A549 treated with Mapracorat at 1 μM for 4 hours (cell line): ENCODE measurements at places on chromosomes 11 and 22. TPM values are rescaled to one million over a fixed set of nuclear protein-coding genes. Genes with fewer than 3 reads are reported as not detected.

Gene CHRNA10
- 0.76 to 1.5 TPM (median 1.1 TPM) in 5 replicates for total RNA-seq

Gene C11orf16
- not detected in 5 replicates for total RNA-seq

Gene CADM1
- 19.8 to 23.7 TPM (median 22.2 TPM) in 5 replicates for total RNA-seq

Gene MRGPRE
- not detected in 5 replicates for total RNA-seq

Gene C11orf42
- not detected in 5 replicates for total RNA-seq

Gene TRIM68
- 8.1 to 10.4 TPM (median 9.9 TPM) in 5 replicates for total RNA-seq

Gene FAT3
- 0.19 to 0.62 TPM (median 0.26 TPM) in 5 replicates for total RNA-seq

Gene UPK3A
- not detected in 5 replicates for total RNA-seq

Gene YPEL1
- 0.06 to 0.39 TPM (median 0.24 TPM) in 5 replicates for total RNA-seq

Gene SLC1A2
- total RNA-seq: 0.18 to 0.27 TPM (median 0.21 TPM) in 3 of 5 replicates, not detected in the others

Gene GGTLC2
- not detected in 5 replicates for total RNA-seq

Gene FAM111B
- 6.8 to 7.8 TPM (median 7.0 TPM) in 5 replicates for total RNA-seq

Gene RIMBP3B
- 0.26 to 0.71 TPM (median 0.35 TPM) in 5 replicates for total RNA-seq

Gene NEFH
- 0.03 to 0.16 TPM (median 0.09 TPM) in 5 replicates for total RNA-seq

Gene LRRN4CL
- 0.06 to 0.24 TPM (median 0.09 TPM) in 4 of 5 replicates, not detected in the other for total RNA-seq

Gene ACRV1
- 0.17 TPM in 1 of 5 replicates, not detected in the others for total RNA-seq

Gene ABCC8
- 5.7 to 9.5 TPM (median 7.6 TPM) in 5 replicates for total RNA-seq

Gene TSSK2
- total RNA-seq: not detected in 5 replicates

Gene GALR3
- total RNA-seq: not detected in 5 replicates

Gene RFPL3
- not detected in 5 replicates for total RNA-seq

Gene MEI1
- not detected in 5 replicates for total RNA-seq

Gene OR56A4
- not detected in 5 replicates for total RNA-seq

Gene SPINDOC
- 32.7 to 52.1 TPM (median 49.7 TPM) in 5 replicates for total RNA-seq

Gene GNAZ
- 2.3 to 2.9 TPM (median 2.5 TPM) in 5 replicates for total RNA-seq

Gene IGF2
- 2.0 to 2.5 TPM (median 2.3 TPM) in 5 replicates for total RNA-seq

Gene KCNJ1
- 0.06 TPM in 1 of 5 replicates, not detected in the others for total RNA-seq

Gene DCDC1
- 0.39 to 0.70 TPM (median 0.52 TPM) in 5 replicates for total RNA-seq

Gene C22orf39
- 11.2 to 15.3 TPM (median 14.9 TPM) in 5 replicates for total RNA-seq

Gene CSNK2A3
- total RNA-seq: 1.7 to 2.5 TPM (median 2.0 TPM) in 5 replicates

Gene EPS8L2
- 68.5 to 140 TPM (median 124 TPM) in 5 replicates for total RNA-seq

Gene PAMR1
- 0.25 TPM in 1 of 5 replicates, not detected in the others for total RNA-seq

Gene KDM4E
- total RNA-seq: not detected in 5 replicates

Gene HTR3A
- total RNA-seq: not detected in 5 replicates

Gene APOBEC3G
- total RNA-seq: not detected in 5 replicates

Gene IL17REL
- total RNA-seq: 0.04 to 0.06 TPM (median 0.05 TPM) in 5 replicates

Gene SCUBE2
- 0.35 to 0.76 TPM (median 0.42 TPM) in 5 replicates for total RNA-seq

Gene OR10D3
- total RNA-seq: not detected in 5 replicates

Gene CCDC87
- 0.60 to 0.67 TPM (median 0.63 TPM) in 5 replicates for total RNA-seq

Gene TRPM5
- not detected in 5 replicates for total RNA-seq

Gene GPHA2
- not detected in 5 replicates for total RNA-seq

Gene MUC5B
- 1.5 to 4.9 TPM (median 2.8 TPM) in 5 replicates for total RNA-seq

Gene MRGPRF
- 0.06 to 0.12 TPM in 2 of 5 replicates, not detected in the others for total RNA-seq

Gene SYCE3
- 0.45 TPM in 1 of 5 replicates, not detected in the others for total RNA-seq

Gene FGF4
- total RNA-seq: not detected in 5 replicates

Gene TMEM45B
- total RNA-seq: 0.07 to 0.22 TPM (median 0.11 TPM) in 3 of 5 replicates, not detected in the others

Gene UBQLN3
- total RNA-seq: not detected in 5 replicates

Gene KCNE3
- not detected in 5 replicates for total RNA-seq

Gene OSM
- total RNA-seq: 0.12 TPM in 1 of 5 replicates, not detected in the others

Gene TSGA10IP
- not detected in 5 replicates for total RNA-seq

Gene OR52N4
- total RNA-seq: not detected in 5 replicates

Gene HEPN1
- total RNA-seq: not detected in 5 replicates

Gene SLC22A6
- total RNA-seq: not detected in 5 replicates

Gene OR8D4
- not detected in 5 replicates for total RNA-seq

Gene C22orf23
- total RNA-seq: 0.13 to 0.30 TPM (median 0.26 TPM) in 5 replicates

Gene PATE4
- not detected in 5 replicates for total RNA-seq

Gene LZTR1
- 12.9 to 22.1 TPM (median 17.8 TPM) in 5 replicates for total RNA-seq

Gene NLRP10
- not detected in 5 replicates for total RNA-seq

Gene ANGPTL5
- total RNA-seq: 0.05 to 0.10 TPM in 2 of 5 replicates, not detected in the others

Gene GRM5
- total RNA-seq: 0.01 TPM in 1 of 5 replicates, not detected in the others
